ENCODE measurements at places on chromosomes 12 and 14.

DNA sequence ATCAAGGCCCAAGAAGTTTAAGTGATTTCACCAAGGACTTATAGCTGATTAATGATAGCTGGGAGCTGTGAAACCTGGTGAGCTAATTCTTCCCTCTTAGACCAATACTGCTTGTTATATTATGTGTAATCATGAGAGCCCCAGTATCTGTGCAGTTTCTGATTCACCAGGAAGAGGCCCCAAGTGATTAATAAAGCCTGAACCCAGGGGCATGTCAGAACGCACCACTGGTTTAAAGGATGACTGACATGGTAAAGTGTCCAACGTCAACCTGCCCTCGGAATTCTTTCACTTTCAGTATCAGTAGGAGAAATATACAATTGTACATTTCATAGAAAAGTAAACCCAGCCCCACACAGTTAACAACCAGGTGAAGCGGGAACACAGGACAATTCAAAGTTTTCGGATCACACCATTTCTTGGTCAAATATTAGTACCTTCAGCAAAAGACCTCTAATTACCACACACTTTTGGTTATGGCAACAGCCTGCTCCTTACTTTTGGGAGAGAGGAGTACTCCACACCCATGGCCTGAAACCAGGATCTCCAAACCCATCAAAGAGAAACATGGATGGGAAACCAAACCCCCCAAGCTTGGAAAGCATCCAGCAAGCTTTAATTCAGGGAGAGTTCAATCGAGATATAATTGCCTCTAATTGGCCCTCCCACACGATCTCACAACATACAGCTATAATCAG is 28.5 kb downstream of the TMCC3 start:
- DNase-seq, result no peak

DNA sequence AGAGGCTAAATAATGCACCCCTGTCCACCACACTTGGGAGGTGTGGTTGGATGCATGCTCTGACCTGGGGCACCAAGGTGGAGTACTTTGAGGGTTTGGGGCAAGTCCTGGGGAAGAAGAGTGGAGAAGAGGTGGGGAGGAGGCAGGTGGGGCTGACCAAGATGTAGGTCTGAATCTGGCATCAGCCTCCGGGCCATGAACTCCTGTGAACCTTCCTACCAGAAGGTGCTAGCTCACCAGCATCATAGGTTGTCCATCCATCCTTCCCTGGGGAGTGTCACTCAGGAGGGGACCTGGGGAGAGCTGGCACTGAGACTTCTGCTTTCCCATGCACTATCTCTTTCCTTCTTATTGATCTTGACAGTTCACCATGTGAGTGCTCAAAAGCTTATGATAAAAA is 13.6 kb upstream of the EMP1 start:
- DNase-seq, result no peak

DNA sequence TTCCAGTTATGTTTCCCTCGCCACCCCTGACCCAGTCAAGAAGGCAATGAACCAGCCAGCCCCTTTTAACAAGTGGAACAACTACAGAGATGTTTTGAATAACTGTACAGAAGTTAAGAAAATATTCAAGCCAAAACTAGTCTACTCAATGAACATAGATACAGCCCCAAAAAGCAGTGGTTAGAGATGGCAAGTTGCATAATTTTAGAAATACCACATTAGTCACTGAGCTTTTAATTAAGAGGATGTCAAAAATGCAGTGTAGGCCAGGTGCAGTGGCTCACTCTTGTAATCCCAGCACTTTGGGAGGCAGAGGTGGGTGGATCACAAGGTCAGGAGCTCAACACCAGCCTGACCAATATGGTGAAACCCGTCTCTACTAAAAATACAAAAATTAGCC is 27.2 kb downstream of the PROX2 start:
- no peak for DNase-seq

DNA sequence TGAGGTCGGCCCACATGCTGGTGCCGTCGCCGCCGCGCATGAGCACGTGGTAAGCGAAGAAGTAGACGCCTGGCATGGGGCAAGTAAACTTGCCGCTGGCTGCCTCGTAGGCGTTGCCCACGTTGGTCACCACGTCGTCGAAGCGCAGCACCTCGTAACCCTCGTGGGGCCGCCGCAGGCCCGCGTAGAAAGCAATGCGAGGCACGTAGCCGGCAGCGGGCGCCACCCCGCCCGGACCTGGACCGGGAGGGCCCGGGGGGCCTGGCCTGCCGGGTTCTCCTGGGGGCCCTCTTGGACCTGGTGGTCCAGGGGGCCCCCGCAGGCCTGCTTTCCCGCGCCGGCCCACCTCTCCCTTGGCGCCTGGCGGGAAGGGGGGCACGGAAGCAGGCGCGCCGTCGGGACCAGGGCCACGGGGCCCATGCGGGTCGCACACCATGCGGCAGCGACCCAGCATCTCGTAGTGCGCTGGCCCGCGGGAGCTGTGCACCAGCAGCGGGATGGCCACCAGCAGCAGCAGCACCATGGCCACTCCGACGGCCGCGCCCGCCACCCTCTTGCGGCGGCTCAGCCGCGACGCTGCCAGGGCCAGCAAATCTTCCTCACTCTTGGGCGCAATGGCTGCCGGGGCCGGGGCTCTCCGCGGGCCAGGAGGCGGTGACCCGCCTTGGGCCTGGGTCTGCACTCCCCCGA is 888 bp downstream of the C1QL4 start:
- no peak for DNase-seq

- no peak for DNase-seq
Measured at GRCh38 chr14:75286313-75286712, 7.7 kb downstream of the FOS start.

- DNase-seq, result peak; percentile 28
Measured at GRCh38 chr14:50083467-50084337, 32.7 kb downstream of the VCPKMT start.

DNA sequence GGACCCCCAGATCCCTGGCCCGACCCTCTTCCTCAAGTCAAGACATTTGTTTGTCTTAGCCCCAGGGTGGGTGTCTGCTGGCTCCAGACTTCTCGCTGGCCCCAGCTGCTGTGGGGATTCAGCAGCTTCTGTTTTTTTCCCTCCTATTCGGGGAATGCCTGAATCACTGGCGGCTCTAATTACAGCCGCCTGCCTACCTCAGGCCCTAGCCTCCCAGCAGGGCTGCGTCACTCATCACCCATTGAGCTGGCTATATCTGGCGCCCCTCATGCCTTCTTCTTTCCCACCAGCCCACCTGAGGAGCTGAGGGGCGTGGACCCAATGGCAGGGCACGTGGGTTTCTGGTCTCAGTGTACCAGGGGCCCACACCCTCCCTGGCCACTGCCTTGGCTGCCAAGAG is 10.1 kb downstream of the KRT80 start:
- no peak for DNase-seq

GRCh38 chr14:93638790-93639189 is 149.5 kb downstream of the PRIMA1 start:
- DNase-seq, result no peak

DNA sequence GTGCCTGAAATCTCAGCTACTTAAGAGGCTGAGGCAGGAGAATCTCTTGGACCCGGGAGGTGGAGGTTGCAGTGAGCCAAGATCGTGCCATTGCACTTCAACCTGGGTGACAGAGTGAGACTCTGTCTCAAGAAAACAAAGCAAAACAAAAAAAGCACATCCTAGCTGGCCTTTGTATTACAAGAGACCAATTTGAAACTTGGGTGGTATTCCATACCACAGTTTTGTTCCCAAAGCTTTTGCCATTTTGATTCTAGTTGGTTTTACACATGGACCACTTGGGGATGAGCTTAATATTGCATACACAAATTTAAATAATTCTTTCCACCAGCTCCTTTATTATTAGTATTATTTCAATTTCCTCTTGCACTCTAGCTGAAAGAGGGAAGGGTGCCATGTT is 276.9 kb upstream of the SLC16A7 start:
- DNase-seq, result no peak

- no peak for DNase-seq
Measured at GRCh38 chr14:77007975-77008421, 20.5 kb downstream of the IRF2BPL start.

DNA sequence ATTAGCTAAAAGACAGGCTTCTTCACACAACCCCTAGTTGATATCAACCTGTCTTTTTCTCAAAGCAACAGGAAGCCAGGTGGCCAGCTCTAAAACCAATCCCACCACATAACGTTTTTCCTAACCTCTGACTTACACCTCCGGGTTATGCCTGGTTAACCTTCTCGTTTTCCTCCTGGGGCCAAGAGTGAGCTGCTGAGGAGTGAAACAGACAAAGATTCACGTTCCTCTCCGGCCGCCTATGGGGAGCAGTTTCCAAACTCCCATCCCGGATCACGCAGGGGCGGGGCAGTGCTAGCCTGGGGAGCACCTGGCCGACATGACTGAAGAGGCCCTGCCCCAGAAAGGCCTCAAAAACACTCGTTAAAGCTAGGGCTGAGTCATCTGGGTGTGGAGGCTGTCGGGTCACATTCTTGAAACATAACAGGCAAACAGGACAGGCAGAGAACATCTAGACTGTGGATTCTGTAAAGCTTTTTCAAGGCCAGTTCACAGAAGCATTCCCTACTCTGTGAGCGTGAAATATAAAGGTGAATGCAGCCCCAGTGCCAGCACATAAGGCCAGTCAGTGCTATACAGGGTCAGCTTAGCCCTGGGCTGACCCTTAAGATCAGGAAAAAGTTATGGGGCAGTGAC is 25.9 kb upstream of the LGALS3 start:
- peak; percentile 58 for DNase-seq

DNA sequence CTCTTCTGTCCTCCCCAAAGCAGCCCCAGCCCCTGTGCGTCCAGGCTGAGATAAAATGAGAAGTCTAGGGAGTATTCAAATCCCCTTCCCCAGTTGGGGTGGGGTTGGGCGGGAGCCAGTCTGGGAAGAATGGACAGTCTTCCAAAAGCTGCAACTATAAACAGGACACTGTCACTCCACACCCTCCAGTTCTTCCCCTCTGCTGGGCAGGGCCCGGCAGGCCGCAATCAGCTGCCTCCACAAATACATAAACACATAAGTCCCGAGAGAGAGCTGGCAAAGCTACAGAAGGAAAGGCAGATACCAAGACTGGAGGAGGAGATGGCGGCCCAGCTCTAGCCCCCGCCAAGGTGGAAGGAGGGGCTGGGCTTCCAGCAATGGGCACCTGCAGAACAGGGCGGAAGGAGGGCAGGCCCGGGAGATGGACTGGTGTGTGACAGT is 12.7 kb downstream of the LTBP2 start:
- no peak for DNase-seq

- no peak for DNase-seq
Measured at GRCh38 chr12:52557476-52557875, 4.5 kb upstream of the KRT71 start.

- DNase-seq, result no peak
Measured at GRCh38 chr12:599756-600155, 63.5 kb downstream of the NINJ2 start.

GRCh38 chr12:68319988-68320623 is 12.1 kb downstream of the MDM1 start:
- no peak for DNase-seq

DNA sequence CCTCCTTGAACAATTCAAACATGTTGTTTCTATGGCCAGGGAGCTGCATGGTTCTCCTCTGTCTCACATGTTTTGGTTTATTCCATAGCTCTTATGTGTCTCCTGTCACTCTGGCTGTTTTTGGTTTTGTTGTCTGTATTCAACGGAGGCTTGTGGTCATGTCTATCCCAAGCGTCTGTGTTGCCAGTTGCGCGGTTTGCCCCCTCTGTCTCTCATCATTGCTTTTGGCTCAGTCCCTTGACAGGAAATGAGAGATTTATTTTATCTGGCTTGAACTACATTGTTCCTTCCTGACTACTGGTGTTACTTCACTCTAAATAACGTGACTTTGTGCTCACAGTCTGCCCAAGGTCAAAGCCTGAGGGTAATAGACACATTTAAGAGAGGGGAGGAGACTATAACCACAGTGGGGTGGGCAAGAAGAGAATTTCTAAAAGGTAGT is 96.4 kb upstream of the SOX5 start:
- DNase-seq, result no peak

DNA sequence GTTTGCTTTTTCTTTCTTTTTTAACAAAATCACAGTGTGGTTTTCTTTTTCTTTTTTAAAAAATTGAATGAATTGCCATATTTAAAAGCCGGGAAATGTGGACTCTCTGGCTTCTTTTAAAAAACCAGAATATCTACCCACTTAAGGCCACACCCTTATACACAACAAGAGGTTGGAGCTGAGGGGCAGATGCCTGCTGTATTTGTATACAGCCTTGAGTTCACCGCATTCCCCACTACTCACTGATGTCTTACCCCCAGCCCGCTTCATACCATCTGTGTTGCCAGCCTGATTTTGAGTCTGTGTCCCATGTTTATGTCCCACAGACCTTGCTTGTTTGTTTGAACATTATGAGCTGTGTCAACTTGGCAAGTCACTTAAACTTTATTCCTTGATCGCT is 14.3 kb downstream of the JDP2 start:
- DNase-seq, result no peak

- no peak for DNase-seq
Measured at GRCh38 chr12:74031045-74031444, 506.6 kb upstream of the ATXN7L3B start.

DNA sequence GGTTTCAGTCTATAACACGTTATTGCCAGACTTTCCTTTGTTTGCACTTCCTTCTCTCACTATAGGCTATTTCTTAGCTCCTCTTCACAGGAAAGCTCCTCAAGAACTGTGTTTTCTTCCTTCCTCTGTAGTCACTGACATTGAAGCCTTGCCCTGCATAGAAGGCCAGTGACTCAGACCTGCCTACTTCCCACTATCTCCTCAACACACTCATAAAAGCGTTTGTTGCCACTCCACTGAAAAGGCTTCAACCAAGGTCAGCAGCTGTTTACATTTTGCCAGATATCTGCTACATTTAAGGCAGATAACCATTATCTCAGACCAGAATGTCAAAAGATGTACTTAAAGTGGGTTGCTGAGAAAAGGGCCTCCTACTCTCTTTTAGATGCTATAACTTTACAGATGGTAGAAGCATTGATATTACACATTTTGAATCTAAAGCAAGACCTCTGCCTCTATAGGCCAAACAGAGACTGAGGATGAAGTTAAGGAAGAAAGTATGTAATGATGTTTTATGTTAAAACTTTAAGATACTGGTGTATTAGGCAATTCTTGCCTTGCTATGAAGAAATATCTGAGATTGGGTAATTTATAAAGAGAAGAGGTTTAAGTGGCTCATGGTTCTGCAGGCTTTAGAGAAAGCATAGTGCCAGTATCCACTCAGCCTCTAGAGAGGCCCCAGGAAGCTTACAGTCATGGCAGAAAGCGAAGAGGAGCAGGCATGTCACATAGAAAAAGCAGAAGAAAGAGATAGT is 233.3 kb upstream of the FLRT2 start:
- no peak for DNase-seq

DNA sequence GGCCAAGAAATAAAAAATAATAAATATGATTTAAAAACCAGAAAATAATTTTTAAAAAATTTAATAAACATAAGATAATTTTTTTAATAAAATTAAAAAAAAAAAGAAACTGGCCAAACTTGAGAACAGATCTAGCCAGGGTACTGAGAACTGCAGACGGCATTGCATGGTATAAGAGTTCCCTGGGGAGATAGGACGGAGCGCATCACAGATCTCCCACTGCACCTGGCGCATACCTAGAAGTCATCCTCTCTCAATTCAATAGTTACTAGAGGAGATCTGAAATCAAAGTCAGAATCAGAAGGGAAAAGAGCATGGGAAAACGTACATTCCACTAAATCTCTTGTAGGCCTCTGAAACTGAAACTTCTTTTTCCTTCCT is 58.9 kb upstream of the BCL2L14 start:
- DNase-seq, result no peak

Measured in activated gamma-delta T cell treated with Interleukin-2 at 50 U/mL for 16 hours (primary cell).